ENCODE measurements at places on chromosomes 6 and 20.
A peak's percentile ranks its signal among the peaks of the same experiment; 100 is the strongest.

GRCh38 chr6:118649918-118650581, 1.3 kb downstream of the CEP85L start:
- DNase-seq, result no peak

- DNase-seq, result peak; percentile 77
Measured at GRCh38 chr6:7910654-7911344, at the start of gene TXNDC5. Gene TXNDC5 (minus strand): TSS chr6:7910788. CDS start chr6:7910776, 12 bp downstream.

DNA sequence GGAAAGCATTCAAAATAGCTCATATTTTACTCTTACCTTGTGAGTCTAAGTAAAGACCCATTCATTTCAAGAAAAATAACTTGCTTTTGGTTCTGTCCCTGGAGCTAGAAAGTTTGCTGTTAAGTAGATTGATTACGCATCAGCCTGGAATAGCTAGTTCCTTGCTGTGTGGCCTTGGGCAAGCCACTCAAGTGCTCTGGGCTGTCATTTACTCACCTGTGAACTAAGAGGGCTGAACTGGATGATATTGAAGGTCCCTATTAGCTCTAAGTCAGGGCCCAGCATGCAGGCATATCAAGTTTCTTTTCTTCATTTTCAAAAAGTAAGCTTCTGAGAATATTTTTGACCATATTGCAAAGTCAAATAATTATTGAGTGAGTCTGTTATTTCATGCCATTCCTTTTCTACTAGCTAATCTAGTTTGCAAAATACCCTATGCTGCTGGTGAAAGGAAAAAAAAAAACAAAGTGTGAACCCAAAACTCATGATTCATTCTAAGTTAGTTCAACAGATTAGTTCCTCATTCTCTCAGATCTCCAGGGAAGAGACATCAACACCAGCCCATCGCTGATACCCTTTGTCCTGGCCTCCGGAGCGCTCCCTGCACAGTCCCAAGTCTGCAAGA, 106.5 kb upstream of the GMDS start:
- no peak for DNase-seq

DNA sequence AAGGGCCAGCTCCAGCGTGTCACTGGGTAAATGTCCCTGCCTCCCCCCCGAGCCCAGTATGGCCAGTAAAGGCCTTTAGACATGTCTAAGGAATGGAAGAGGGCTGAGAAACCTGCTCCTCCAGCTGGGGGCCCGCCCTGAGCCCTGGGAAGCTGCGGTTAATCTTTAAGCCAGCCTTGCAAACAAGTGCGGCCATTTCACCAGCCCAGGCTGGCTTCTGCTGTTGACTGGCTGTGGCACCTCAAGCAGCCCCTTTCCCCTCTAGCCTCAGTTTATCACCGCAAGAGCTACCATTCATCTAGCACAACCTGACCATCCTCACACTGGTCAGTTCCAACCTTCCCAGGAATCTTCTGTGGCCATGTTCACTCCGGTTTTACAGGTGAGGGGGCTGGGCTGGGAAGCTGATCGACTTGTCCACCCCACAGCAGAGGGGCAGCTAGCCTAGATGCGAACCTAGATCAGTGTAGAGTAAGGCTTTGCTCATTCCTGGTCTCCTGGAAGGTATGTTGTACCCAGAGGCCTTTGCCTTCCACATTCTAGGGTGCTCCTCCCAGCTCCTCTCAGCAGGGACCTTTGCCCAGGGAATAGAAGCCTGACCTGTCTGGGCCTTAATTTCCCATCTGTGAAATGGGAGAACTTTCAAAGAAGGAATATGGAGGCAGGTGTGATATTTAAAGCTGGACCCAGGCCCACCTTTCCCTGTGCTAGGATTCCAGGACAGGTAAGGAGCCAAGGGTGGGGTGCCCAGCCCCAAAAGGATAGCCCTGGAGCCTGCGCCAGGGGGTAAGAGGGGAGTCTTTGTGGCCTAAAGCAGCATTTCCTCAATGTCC, 1.2 kb upstream of the SRC start:
- DNase-seq, result peak; percentile 8

DNA sequence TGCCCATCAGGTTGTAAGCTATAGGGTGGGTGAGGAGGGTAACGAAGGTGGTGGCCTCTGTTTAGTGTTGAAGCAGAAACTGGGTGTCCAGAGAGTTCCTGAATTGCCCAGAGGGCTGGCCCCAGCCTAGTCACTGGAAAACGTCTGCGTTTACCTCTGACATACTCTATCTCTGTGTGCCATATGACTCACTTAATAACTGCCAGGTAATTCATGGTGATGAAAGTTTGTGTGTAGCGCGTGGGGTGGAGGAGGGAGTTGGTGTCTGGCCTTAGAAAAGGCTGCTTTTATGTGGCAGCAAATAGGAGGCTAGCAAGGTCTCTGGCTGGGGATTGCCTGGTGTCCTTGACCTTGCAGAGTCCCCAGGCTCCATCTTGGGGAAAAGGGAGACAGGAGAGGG, 47.3 kb downstream of the SLC35D3 start:
- no peak for DNase-seq

GRCh38 chr20:21693322-21693721, 12.1 kb upstream of the PAX1 start:
- DNase-seq, result no peak

- DNase-seq, result no peak
Measured at GRCh38 chr6:114304304-114304887, 38.4 kb downstream of the HS3ST5 start.

DNA sequence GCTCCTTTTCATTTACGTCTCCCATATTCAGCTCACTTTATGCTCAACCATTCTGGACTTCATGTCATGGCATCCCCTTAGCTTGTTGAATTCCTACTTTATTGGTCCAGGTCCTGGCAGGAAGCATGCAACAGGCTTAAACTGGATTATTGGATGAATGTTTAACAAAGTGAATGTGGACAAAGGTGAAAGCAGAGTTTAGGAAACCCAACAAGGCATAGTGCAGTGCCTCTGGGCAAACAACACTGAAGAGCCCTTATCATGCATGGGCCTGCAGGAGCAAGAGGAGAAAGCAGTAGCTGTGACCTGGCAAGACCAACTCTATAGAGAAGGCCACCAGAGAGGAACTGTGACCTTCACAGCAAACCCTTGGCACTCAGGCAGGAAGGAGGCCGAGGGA, 5.3 kb upstream of the ANKRD66 start:
- DNase-seq, result no peak

- DNase-seq, result no peak
Measured at GRCh38 chr6:40611434-40611833, 24.3 kb upstream of the LRFN2 start.

GRCh38 chr6:79750806-79751205, 119.7 kb downstream of the SH3BGRL2 start:
- no peak for DNase-seq

GRCh38 chr6:168514216-168514615, 73.2 kb downstream of the SMOC2 start:
- DNase-seq, result no peak

- DNase-seq, result no peak
Measured at GRCh38 chr6:15442467-15442866, 196.6 kb downstream of the JARID2 start.

GRCh38 chr20:35232575-35232974, 6.1 kb downstream of the MMP24 start:
- no peak for DNase-seq

DNA sequence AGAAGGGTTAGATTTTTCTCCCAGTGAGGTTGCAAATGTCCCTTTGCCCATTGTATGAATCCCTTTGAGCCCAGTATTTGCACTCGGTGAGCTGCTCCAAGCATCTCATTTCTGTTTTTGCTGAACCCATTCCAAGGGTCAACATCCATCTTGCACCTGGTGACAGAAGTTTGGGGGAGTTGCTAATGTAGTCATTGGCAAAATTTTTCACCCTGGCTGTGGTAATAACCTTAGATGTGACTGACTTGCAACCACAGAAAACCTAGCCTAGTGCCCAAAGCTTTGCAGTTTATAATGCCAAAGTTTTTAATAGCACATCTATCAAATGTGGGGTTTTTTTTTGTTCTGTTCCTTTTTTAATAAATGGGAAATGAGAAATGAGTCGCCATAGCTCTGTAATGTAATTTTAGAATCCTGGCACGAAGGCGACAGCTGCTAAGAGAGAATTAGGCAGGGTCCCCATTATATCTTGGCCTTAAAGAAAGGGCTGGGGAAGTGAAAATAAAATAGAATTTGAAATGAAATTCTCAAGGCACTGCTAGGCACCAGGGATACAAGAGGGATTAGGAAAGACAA, 682.8 kb downstream of the KIF16B start:
- DNase-seq, result no peak

- DNase-seq, result no peak
Measured at GRCh38 chr6:169424149-169424804, 170.6 kb upstream of the THBS2 start.

GRCh38 chr6:52143551-52143950, 42.6 kb upstream of the IL17A start:
- DNase-seq, result no peak

DNA sequence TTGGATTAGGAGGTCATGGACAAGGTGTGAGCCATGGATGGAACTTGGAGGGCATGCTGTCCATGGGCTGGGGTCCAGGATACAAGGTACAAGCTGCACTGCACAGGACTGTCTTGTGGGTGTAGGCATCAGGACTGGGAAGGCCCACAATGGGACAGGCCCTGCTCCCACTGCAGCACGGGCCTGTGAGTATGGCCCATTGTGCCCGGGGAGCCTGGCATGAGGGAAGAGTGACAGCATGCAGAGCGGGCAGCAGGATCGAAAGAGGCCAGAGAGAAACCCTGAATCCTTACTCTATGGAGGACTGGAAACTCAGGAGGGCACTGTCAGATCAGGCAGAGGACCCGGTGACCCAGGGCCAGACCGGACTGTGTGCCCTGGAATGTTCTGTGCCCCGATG, 211.3 kb downstream of the PREX1 start:
- DNase-seq, result no peak

- DNase-seq, result no peak
Measured at GRCh38 chr6:170098428-170099170, 192.3 kb downstream of the DLL1 start.

All from GM12892 (cell line).